ENCODE measurements at places on chromosomes 3 and 15.

GRCh38 chr3:159059395-159059794, 257.5 kb downstream of the MFSD1 start:
- no peak for DNase-seq

GRCh38 chr15:63880744-63881143, 47.0 kb upstream of the HERC1 start:
- DNase-seq = no peak

- no peak for DNase-seq
Measured at GRCh38 chr15:98812716-98813446, 164.5 kb downstream of the IGF1R start.

DNA sequence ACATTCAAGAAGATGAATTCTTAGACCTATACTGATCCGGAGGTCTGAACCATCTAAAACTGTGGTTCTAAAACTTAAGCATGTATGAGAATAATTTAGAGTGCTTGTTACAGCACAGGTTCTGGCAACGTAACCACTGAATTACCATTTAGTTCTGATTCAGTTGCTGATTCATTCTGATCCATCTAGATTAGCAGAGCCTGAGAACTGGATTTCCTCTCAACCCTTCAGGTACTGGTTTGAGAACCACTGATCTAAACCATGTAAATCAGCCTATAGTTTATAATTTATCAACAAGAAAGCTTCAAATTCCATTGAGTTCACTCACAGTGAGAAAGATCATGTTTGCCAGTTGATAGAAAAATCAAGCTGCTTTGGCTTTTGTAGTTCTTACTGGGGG, 1001.1 kb upstream of the EPHA6 start:
- no peak for DNase-seq

DNA sequence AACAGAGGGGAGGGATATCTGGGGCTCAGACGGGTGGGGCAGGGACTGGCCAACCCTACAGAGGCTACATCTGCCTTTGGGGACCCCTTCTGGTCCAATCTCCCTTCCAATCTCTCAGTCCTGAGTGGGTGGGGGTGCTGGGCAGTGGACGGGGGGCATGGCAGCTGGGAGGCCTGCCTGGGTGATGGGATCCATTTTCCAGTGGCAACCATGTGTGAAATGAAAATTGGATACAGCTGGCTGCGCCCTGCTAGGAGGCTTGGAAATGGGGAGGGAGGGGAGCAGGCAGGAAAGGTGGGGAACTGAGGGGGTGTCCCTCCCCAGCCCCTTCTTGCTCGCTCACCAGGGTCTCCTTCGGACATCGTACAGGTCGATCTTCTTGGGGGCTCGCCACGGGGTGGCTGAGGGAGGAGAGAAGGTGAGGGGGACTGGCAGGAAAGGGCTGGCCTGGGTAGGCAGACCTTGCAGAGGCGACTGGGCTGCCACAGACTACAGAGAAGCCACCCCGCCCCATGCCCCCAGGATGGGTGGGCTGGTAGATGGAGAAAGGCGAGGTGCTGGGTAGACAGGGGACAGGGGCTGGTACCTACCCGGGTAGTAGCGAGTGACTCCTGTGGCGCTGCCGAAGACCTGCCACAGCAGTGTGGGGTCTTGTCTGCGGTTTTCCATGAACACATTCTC, 21.2 kb upstream of the TMEM115 start:
- DNase-seq = no peak

DNA sequence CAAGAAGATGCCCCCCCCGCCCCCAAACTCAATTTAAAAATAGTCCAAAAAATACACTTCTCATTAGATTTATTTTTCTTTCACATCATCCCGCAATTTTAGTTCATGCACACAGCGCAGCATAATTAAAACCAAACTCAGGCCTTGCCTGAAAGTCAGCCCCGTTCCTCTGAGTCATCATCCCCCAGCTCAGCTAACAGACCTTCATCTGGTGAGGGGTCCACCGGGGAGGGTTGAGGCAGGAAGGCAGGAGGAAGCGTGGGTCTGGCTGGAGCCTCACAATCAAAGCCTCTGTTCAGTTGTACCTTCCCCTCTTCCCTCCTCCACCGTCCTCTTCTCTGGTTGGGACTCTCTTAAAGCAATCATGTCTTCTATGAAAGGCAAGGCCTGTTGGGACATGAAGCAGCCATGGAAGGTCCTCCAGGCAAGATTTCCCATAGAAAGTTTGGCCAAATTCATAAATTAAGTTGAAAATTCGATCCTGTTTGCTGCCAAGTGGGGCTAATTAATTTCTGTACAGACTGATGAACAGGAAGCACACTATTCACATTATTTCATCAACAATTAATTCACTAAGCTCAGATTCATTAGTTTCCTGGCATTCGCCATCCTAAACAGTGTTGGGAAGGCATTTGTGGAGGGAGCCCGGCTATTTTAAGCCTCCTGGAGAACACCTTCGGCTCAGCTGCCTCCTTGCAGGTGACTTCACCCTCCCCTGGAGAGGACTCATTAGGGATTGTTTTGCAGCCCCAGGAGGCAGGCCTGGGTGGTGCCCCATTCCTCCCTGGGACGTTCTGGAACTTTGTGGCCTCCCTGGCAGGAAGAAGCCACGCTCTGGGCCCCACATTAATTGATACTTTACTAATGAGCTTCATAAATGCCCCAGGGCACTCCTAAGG, 72.3 kb upstream of the BNC1 start:
- DNase-seq = no peak

GRCh38 chr3:152302521-152303021, 33.8 kb downstream of the MBNL1 start:
- no peak for DNase-seq

- DNase-seq = no peak
Measured at GRCh38 chr3:44932271-44932670, 43.7 kb downstream of the ZDHHC3 start.

GRCh38 chr3:10234526-10235230, 13.6 kb upstream of the TATDN2 start:
- no peak for DNase-seq

GRCh38 chr15:58330741-58331559, 100.8 kb upstream of the LIPC start:
- DNase-seq = no peak

- no peak for DNase-seq
Measured at GRCh38 chr3:37559461-37559860, 302.2 kb upstream of the CTDSPL start.

DNA sequence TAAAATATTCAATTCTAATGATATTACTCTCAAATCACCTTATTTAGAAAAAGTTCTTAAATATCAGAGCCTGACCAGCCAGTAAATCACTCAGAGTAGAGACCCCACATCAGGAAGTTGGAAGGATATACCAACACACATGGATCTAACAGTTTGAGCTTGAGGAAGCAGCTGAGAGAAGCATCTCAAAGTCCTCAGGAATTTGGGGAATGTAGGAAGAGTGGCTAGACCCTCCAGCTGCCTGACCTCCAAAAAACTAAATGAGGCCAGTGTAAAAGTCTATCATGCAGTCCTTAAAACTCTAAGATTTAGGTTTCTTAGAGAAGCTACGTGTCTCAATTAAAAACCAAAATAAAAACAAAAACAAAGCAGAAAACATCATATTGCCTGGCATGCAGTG, 55.4 kb downstream of the SETD2 start:
- DNase-seq = no peak

GRCh38 chr3:128068156-128068620, 16.0 kb downstream of the SEC61A1 start:
- no peak for DNase-seq

DNA sequence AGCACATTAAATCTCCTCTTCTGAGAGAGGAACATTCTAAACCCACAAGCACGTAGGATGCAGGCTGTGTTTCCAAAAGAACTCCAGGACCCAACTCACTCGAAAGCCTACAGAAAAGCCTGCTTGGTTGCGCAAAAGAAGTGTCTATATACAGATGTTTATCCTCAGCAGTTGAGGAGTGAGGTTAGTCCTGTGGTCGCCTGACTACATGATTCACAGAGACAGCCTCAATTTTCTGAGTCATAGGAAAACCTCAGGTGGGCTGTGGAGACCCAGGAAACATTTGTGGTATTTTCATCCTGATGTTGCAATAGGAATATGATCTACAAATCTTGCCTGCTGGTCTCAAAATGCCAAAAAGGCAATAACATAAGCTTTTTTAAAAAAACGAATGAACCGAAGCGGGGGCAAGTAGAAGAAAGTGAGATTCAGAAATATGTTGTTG, 183.8 kb upstream of the THRB start:
- DNase-seq = no peak

GRCh38 chr3:119457246-119457645, 6.2 kb downstream of the TMEM39A start:
- DNase-seq = peak; percentile 14

- no peak for DNase-seq
Measured at GRCh38 chr15:79610021-79610420, 177.9 kb downstream of the MINAR1 start.
